ENCODE measurements at places on chromosomes 11 and 22.

DNA sequence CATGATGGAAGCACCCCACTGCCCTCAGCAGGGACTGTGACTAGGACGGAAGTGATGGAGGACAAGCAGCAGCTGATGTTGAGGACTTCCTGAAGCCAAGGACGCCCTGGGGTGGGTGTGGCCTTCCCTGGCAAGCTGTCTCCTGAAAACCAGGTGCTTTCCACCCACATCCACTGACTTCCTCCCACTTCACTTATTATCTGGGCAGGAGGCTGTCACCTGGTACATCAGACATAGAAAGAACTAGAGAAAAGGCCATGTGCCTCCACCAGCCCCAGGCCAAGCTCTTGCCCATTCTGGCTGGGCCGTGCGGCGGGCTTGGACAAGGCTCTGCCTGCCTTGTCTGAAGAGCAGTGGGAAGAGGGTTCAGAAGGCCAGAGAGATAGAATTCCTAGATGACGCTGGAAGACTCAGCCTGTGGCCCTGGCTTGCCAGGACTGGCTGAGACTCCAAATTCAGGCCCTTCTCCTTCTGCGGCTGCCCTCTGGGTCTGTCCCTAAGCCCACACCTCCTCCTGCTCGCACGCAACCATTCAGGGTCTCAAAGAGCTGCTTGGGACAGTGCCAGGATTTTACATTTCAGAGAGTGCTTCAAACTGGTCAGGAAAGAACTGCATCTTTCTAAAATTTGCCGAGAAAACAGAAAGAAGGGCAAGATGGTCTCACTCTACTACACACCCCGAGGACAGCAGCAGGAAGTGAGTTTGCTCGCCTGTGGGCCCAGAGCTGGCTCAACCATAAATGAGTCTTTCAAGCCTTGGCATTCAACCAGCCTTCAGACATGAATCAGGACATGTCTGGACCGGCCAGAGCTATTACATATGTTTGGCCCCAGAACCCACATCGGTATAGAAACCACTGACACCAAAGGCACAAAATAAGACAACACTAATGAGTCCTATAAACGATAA lies 13.3 kb downstream of the ARHGAP1 start:
- DNase-seq = no peak

DNA sequence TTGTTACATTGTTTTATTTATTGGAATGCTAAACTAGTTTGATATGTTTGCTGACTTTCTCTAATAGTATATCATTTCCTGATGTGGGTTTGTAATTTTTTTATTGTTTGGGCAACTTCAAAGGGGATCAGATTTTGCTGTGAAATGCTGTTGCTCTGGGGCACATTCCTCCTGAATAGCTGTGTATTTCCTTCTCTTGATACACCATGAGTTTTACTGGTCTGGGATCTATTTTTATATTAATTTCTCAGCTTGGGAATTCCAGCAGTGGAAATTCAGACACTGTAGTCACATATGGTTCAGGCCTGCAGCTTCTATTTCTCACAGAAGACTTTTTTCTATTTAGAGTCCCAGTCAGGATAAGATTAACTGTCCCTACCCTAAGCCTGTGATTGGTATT lies 58.9 kb downstream of the RPUSD4 start:
- no peak for DNase-seq

- DNase-seq = no peak
These were observed 4.7 kb downstream of the MADD start for GRCh38 chr11:47274495-47275235.

DNA sequence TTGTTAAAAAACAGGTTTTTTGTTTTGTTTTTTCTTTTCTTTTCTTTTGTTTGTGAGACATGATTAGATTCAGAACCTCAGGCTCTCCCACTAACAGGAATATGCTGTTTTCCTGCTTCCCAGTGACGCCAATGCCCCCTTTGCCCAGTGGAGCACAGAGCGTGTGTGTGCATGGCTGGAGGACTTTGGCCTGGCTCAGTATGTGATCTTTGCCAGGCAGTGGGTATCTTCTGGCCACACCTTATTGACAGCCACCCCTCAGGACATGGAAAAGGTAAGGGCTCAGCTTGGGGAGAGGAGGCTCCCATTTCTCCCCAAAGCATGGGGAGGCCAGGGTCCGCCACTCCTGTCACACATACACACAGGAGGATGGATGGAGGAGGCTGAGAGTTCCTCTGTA lies 25.0 kb downstream of the CYB5R2 start:
- no peak for DNase-seq

GRCh38 chr11:41713030-41713429 lies 253.6 kb upstream of the LRRC4C start:
- no peak for DNase-seq

GRCh38 chr22:48224332-48224731 lies 1461.9 kb downstream of the TBC1D22A start:
- no peak for DNase-seq

GRCh38 chr11:15716550-15716949 lies 601.8 kb downstream of the INSC start:
- no peak for DNase-seq

- no peak for DNase-seq
These were observed 176.7 kb upstream of the TENM4 start for GRCh38 chr11:79617561-79617960.

- no peak for DNase-seq
These were observed 46.2 kb downstream of the FLRT1 start for GRCh38 chr11:64081745-64082442.

GRCh38 chr11:126355926-126356897 lies 726 bp downstream of the ST3GAL4 start:
- DNase-seq = no peak

DNA sequence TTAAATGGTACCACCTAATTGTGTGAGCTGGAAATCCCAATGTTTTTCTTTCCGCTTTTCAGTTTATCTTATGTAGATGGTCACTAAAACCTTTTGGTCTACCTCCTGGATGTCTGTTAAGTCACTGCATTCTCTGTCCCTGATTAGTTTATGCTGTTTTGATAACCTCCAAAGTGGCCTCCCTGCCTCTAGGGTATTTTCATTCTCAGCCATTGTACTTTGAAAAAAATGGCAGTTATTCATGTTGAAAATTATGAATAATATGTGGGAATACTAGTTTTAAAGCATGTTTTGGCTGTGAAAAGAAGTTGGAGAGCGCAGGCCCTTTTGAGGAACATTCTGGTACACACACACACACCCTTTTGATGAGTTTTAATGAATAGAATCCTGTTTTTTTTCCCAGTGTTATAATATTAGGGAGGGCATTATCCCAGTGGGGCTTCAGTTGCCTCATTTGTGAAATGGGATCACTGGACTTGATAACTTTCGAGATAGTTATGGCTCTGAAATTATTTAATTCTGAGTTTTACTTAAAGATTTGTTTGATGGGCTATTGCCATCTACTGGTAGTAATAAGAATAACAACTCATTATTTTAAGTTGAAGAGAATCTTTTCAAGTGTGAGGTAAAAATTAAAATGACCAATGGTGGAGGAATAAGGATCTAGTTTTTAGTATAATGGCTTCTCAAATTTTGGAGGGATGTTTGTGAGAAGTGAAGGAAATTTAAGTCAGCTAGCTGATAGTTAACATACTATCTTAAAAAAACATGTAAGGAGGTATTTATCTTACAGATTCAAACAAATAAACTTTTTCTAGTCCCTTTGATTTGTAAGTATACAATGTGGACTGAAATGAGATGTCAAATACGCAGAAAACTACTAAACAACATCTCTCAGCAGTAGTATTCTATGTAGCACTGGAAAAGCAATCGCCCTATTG lies 3.9 kb downstream of the FDX1 start:
- DNase-seq = no peak

- no peak for DNase-seq
These were observed at the start of gene PLXNB2 for GRCh38 chr22:50306753-50307749. TSS of gene PLXNB2 (minus strand) at chr22:50307646. CDS start at chr22:50290584, 17,062 bp downstream.

DNA sequence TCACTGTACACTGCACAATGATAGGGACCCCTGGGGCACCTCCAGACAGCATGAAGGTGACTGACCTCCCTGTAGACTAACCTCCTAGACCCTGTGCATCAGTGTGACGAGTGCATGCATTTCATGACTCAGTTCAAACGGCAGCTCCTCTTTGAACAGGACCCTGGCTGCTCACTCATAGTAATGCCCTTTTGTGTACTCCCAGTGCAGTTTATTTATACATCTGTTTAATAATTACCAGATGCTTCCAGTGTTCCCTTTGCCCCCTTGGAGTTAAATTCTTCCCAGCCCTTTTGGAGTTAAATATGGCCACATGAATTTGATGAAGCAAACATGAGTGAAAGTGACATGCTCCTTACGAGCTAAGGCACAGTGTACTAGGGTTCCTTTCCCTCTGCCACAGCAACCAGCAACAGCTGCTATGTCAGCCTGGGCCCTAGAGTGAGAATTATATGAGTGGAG lies 72.4 kb downstream of the PANX1 start:
- no peak for DNase-seq

- DNase-seq = no peak
These were observed 44.9 kb upstream of the TENM4 start for GRCh38 chr11:79485694-79486093.

- no peak for DNase-seq
These were observed 51.6 kb downstream of the GRAMD1B start for GRCh38 chr11:123481640-123482039.

GRCh38 chr11:10511181-10511621 lies 29.8 kb downstream of the RNF141 start:
- no peak for DNase-seq

- no peak for DNase-seq
These were observed 12.2 kb downstream of the OR8D1 start for GRCh38 chr11:124301548-124301947.

GRCh38 chr11:65793144-65793581 lies 6.3 kb downstream of the OVOL1 start:
- DNase-seq = no peak

- no peak for DNase-seq
These were observed 5.2 kb upstream of the ASCL2 start for GRCh38 chr11:2275334-2276279.

- DNase-seq = no peak
These were observed 9.0 kb upstream of the APOBEC3H start for GRCh38 chr22:39087881-39088684.

GRCh38 chr11:20207781-20208621 lies 47.7 kb upstream of the DBX1 start:
- DNase-seq = no peak

GRCh38 chr11:112248201-112248600 lies 12.5 kb downstream of the PLET1 start:
- DNase-seq = no peak

DNA sequence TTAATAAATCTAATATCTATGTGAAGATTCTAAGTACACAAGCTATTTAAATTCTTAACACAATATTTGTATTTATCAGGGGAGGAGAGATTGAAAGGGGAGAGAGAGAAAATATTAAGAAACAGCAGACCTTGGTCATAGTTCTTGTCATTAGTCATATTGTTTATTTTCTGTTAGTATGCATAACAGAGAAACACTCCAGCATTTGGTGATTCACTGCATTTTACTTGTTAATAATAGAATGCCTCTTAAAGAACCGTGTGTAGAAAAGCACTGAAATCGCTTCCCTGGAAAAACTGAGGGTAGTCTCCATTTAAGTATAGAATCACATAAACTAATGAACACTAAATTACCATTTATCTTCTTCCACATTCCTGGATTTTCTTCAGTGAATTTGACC lies 122.7 kb upstream of the TRPC6 start:
- no peak for DNase-seq

GRCh38 chr22:22842085-22842484 lies 45.5 kb upstream of the IGLL5 start:
- no peak for DNase-seq

GRCh38 chr22:27799015-27799826 lies 2.3 kb downstream of the MN1 start:
- DNase-seq = no peak

- DNase-seq = no peak
These were observed 44.1 kb upstream of the PRDM11 start for GRCh38 chr11:45102361-45102809.

DNA sequence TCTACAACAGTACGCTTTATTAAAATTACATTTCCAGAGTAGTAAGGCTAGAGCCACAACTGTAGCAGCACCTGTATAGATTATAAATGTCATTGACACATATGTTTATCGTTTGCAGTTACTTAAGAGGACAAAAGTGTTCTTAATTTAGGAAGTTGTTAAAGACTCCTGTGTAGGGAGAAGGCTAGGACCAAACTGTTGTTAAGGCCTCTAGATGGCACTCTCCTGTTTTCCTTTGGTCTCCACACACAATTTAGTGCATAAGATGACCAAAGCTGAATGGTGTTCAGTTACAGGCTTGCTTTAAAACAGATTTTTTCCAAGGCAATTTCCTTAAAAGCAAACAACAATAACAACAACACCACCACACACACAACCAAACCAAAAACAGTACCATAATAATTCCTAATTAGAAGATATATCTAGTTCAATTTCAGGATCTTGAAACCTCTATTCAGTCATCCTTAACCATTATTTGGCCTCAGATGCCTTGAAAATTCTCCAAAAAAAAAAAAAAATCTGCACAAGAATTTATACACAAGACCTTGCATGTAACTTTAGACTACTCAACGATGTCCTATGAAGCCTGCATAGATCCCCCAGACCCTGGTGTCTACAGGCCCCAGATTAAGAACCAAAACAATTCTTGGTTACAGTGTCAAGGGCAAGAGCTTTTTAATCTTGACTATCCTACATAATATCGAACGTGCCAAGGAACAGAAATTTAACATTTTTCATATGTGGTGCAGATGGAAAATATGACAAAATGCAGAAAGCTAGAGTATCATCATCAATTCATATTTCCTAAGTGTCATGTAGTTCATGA lies 42.6 kb upstream of the APOA1 start:
- no peak for DNase-seq

DNA sequence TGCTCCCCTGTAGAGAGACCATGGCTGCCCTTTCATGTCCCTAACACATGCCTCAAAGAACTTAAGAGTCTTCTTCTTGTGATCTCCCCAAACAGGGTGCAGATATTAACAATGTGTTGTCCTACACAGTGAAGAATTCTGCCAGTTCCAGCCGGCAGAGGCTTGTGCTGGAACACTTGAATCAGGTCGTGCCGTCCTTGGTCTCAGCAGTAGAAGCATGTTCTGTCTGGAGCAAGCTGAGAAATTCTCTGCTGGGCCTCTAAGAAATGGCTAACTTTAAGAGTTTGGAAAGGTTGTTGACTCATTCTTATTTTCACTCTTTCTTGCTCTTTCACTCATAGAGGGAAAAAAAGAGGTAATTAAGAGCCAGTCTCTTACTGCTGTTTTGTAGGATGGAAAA lies 71.1 kb upstream of the SLC25A18 start:
- DNase-seq = no peak

DNA sequence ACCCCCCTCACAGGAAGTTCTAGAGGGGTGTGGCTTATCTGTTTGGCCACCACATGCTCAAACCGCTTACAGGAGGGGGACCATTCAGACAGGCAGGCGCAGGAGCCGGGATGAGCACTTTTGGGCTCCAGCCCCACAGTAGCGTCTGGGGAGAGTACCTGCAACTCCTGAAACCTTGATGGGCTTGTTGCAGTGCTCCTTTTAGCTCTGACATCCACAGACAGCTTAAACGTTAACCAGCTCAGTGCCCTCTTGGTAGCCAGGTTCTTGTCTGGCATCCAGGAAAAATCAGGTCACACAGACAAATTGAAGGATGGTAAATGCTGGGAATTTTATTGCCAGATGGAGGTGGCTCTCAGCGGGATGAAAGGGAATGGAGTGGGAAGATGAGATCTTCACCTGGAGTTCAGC lies 326.3 kb downstream of the ETS1 start:
- no peak for DNase-seq

- peak; percentile 38 for DNase-seq
These were observed 22.2 kb upstream of the CBX7 start for GRCh38 chr22:39174498-39175352.

- DNase-seq = no peak
These were observed 8.7 kb downstream of the SPTBN2 start for GRCh38 chr11:66720223-66720898.

- DNase-seq = no peak
These were observed 7.9 kb downstream of the INPPL1 start for GRCh38 chr11:72232260-72233055.

Data from stimulated activated CD8-positive, alpha-beta memory T cell treated with anti-CD3 and anti-CD28 coated beads, Interleukin-7, amount 100 ng/mL, for 24 hours (primary cell).